KG1 (cell line): ENCODE measurements at places on chromosomes 12 and 14.

DNA sequence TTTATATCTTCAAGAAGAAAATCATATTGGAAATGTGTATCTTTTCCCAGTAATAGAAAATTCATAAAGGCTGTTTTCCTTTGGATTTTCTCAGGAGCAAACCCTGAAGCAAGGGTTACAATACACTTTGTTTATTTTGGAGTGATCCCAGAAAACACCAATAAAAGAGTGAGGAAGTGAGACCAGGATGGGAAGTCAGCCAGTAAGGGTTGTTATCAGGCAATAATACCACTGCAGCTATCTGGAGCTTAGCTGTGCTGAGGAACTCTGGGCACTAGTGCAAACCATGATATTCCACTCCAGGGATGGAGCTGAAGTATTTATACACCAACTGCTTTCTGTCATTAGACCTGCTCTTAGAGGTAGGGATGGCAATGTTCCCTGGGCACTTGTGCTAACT lies 1002.3 kb downstream of the FLRT2 start:
- no peak for DNase-seq

DNA sequence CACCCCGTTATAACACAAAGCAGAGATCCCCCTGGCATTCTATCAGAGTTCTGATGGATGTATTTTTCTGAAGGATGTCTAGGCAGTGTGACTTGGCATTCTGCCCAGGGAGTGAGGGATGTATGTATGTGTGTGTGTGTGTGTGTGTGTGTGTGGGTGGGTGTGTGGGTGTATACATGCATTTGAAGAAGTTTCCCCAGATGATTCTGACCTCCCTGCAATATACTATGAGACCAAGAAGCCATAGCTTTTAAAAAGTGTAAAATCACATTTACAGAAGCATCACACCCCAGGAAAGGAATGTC lies 59.7 kb upstream of the NAP1L1 start:
- peak; percentile 14 for DNase-seq

DNA sequence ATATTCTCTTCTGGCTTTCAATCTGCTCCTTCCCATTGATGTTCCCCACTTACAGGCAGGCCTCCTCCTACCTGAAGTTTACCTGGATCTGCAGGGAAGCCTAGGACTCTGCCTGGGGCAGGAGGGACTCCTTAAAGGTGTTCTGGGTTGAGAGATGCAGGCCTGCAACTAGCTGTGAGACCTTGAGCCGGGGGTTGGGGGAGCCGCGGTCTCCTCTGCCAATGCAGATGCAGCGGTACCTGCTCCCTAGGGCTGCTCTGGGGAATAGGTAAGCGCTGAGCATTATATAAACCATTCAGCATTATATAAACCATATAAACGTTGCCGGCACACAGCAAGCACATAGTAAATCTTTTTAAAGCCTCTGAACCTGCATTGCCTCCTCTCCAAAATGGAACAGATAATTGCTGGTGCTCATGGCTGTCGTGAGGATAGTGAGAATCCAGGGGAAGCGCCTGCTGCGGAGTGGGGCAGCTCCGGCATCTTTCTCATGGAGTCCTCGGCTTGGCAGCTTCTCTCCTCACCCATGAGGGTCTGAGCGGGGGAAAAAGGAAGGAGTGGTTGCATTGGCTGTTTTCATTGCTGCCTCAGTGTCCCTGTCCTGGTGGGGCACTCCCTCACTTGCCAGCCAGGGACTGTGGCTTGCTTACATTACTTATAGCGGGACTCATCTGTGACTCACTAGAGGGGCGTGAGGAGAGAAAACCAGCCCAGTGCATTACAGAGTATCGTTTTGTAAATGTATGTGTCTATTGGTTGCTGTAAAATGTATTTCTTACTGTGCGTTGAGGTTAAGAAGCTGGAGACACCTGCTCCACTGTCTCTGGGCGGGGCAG lies 12.5 kb upstream of the KRT80 start:
- DNase-seq = no peak

GRCh38 chr12:3101309-3102024 lies 24.3 kb downstream of the TSPAN9 start:
- DNase-seq = no peak

DNA sequence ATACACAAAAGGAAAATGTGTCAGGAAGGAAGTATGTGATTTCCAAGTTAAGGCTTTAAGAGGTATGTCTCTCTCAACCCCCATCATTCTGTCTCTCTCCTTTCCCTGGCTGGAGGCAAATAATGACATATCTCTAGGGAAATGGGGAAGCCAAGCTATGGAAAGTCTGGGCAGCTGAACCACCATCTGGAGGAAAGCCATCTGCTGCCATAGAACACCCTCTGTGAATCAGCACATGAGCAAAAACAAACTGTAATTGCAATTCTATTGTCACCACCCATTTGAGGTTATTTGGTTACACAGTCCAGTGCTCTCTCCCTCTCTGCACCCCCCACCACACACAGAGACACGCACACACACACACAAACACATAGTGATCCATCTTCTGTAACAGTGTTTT lies 766.2 kb downstream of the FLRT2 start:
- no peak for DNase-seq

- DNase-seq = no peak
Measured at GRCh38 chr14:100422556-100423316, 99.6 kb downstream of the SLC25A47 start.

GRCh38 chr12:71626768-71627167 lies 36.9 kb downstream of the ZFC3H1 start:
- no peak for DNase-seq

GRCh38 chr14:75292886-75293285 lies 14.3 kb downstream of the FOS start:
- DNase-seq = no peak

DNA sequence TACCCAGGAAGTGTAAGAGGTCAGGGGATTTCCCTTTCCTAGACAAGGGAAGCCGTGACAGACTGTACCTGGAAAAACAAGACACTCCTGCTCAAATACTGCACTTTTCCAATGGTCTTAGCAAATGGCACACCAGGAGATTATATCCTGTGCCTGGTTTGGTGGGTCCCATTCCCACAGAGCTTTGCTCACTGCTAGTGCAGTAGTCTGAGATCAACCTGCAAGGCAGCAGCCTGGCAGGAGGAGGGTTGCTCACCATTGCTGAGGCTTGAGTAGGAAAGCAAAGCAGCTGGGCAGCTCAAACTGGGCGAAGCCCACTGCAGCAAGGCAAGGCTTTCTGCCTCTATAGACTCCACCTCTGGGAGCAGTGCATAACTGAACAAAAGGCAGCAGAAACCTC lies 1.0 kb upstream of the RDH16 start:
- DNase-seq = no peak

- DNase-seq = no peak
Measured at GRCh38 chr14:32090686-32091085, 13.6 kb downstream of the ARHGAP5 start.

DNA sequence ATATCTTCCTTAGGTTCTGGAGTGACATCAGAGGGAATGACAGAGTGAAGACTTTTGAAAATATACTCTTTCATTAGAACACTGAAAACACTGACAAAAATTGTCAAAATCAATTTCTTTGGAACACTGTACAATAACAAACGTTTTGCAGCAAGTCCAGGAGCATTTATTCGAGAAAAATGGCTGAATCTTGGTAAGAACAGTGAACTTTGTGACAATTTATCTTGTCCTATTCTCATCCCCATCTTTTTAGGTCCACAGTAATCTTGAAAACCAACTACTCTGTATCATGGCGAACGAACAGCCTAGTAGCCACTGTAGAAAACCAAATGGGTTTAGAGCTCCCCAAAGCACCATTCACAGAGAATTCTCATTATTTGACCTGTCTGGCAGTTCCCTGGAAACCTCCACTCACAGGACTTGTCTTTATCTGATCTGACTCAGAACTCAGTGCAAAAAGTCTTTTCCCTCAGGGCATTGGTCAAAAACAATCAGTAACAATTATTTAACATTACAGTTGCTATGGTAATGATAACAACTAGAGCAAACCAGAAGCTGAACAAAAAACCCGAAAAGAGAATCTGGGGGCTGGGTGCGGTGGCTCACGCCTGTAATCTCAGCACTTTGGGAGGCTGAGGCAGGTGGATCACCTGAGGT lies 20.3 kb upstream of the PPP2R5E start:
- no peak for DNase-seq

GRCh38 chr12:49689237-49689636 lies 18.0 kb downstream of the FMNL3 start:
- DNase-seq = no peak

DNA sequence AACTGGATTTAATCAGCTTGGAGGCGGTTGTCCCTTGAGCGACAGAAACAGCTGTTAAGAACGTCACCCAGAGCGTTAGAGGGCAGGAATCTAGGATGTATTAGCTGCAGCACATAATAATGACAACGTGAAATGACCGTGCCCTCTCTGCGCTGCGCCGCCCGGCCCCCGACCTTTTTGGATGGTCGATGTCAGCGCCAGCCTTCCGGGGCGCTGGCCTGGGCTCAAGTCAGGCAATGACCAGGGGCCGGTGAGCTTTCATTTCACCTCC lies 427 bp upstream of the TMEM120B start:
- DNase-seq = no peak

DNA sequence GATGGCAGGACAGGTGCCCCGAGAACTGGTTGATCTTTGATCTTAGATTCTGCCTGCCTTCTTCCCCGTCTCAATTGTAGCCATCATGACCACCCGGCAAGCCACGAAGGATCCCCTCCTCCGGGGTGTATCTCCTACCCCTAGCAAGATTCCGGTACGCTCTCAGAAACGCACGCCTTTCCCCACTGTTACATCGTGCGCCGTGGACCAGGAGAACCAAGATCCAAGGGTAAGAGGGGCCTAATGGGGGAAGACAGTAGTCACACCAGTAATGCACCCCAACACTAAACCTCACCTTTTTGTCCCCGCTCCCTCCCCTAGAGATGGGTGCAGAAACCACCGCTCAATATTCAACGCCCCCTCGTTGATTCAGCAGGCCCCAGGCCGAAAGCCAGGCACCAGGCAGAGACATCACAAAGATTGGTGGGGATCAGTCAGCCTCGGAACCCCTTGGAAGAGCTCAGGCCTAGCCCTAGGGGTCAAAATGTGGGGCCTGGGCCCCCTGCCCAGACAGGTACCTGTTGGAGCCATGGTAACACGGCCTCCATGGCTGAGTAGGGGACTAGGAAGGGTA lies 556 bp downstream of the TROAP start:
- DNase-seq = no peak

DNA sequence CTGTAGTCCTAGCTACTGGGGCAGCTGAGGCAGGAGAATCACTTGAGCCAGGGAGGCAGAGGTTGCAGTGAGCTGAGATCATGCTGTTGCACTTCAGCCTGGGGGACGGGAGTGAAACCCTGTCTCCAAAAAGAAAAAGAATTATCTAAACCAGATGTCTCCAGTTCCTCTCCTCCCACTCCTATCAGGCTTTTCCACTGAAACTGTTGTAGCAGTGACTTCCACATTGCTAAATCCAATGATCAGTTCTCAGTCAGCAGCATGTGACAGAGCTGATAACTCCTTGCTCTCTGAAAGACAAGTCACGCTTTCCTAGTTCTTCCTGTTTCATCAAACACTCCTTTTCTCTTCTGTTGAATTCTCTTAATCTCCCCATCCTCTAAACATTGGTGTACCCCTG lies 8.6 kb downstream of the SLC38A6 start:
- DNase-seq = no peak

- DNase-seq = no peak
Measured at GRCh38 chr14:32820181-32820580, 118.5 kb upstream of the NPAS3 start.
